Thyroid gland (tissue), 4 donors: ENCODE measurements at places on chromosomes 16 and 17. TPM values are rescaled to one million over a fixed set of nuclear protein-coding genes. Genes with fewer than 3 reads are reported as not detected.

The KRTAP2-1 gene
- total RNA-seq: not detected

The ITGB4 gene
- total RNA-seq: 27.3 TPM

- peak; percentile 63 for DNase-seq
Observed at GRCh38 chr17:57247261-57247660, 9.1 kb upstream of the MSI2 start.

The PEX12 gene
- total RNA-seq: 12.0 TPM

The ZACN gene
- not detected for total RNA-seq
